ENCODE measurements at places on chromosomes 11 and 22. TPM values are rescaled to one million over a fixed set of nuclear protein-coding genes. Genes with fewer than 3 reads are reported as not detected.

GRCh38 chr22:40594924-40595323, 41.6 kb downstream of the MRTFA start:
- no peak for DNase-seq

GRCh38 chr11:88089134-88089533, 86.1 kb downstream of the RAB38 start:
- DNase-seq = no peak

SLC37A2 gene
- polyA plus RNA-seq = 1.5 TPM

CCDC73 gene
- 0.26 TPM for polyA plus RNA-seq

ZP1 gene
- not detected for polyA plus RNA-seq

DNA sequence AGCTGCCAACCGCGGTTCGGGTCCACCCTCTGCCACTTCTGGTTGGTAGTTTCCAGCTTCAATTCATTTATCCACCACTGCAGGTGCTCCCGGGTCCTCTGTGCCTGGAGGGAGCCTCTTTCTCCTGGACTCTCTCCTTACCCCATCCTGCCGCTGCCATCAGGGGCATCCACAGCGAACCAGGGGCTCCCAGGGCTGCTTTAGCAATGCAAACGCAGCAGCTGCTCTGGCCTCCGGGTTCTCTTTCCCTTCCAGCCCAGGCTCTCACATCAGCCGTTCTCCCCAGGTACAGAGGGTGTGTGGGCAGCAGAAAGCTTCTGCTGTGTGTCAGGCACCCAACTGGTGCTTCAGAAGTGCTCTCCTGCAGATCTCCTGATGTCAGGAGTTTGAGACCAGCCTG, 27.9 kb downstream of the NFAM1 start:
- DNase-seq = no peak

GRCh38 chr11:75084883-75085282, 11.8 kb downstream of the OR2AT4 start:
- DNase-seq = no peak

CSNK2A3 gene
- polyA plus RNA-seq = 2.9 TPM

DNA sequence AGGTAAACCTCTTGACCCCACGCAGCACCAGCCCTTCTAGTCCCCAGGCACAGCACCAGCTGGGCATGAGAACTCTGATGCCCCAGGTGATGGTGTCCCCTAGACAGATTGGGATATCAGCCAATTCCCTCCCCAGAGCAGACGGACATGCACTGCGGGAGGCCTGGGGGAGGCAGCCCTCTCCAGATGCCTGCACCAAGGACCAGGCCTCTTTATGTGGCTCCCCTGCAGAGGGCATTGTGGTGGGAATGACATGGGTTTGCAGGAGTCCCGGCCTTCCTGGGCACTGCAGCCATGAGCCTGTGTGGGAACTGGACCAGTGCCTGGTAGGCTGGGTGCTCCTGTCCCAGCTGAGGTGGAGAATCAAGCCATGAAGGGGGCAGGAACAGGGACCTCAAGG, 25.9 kb downstream of the PPM1F start:
- DNase-seq = no peak

CD3D gene
- 0.25 TPM for polyA plus RNA-seq

DNA sequence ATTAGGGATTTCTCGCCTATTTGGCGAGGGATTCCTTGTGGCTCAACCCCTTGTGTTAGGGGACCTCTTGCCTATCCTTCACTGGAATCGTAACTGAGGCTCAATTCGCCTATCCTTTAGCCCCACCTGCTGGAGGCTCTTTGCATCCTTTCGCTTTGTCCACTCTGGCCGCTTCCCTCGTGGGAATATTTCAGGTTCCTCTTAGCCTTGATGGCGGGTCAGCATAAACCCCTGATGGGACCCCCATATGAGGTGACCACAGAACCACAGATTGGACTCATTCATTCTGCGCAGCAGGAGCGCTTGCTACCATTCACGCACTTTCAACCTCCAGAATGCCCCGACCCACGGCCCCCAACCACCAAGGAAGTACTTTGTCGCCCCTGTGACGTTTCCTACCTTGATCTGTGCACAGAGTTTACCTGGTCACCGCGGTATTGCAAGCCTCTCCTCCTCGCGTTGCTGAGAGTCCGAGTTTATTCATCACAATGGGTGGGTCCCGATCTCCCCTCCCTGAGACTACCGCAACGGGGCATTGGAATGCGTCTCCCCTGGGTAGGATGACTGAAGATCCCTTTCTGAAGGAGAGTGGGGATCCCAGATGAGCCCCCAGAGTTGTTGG, at the start of gene OR52N2:
TSS of gene OR52N2 (plus strand) at position 425 of the 622 bp plus-strand sequence. CDS start 11,412 bp downstream, outside the sequence.
- peak; percentile 52 for DNase-seq

DNA sequence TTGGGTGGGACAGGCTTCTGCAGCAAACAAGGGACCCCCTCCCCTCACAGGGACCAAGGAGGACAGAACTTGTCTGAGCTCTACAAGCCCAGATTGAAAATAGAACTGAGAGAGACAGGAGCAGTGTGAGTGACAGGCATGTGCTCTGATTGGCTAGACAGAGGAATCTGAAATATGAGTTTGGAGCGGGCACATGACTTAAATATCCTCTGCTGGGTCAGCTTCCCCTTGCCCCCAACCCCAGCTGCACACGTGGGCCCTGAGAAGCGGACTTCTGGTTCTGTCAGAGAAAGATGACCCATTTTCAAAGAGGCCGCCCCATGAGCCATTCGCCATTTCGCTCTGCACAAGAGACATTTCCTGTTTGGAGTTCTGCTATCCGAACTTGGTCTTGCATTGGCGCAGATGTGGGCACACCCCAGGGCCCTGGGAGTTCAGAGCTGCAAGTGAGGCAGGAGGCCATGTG, 5.3 kb downstream of the TUBA8 start:
- DNase-seq = no peak

OR5P2 gene
- not detected for polyA plus RNA-seq

F2 gene
- polyA plus RNA-seq = 0.25 TPM

DNA sequence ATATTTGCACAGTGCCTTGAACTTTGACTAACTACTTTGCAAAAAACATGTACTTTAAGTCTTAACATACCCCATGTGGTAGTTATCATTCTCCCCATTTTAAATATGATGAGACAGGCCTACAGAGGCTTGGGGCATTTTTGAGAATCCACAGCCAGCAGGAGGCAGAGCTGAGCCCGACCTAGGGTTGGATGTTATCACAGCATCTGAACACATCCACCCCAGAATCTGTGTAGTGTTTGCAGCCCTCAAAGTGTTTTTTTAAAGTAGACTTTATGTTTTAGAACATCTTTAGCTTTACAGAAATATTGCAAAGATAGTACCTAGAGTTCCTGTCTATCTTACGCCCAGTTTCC, 17.6 kb downstream of the OTOG start:
- DNase-seq = no peak

DNA sequence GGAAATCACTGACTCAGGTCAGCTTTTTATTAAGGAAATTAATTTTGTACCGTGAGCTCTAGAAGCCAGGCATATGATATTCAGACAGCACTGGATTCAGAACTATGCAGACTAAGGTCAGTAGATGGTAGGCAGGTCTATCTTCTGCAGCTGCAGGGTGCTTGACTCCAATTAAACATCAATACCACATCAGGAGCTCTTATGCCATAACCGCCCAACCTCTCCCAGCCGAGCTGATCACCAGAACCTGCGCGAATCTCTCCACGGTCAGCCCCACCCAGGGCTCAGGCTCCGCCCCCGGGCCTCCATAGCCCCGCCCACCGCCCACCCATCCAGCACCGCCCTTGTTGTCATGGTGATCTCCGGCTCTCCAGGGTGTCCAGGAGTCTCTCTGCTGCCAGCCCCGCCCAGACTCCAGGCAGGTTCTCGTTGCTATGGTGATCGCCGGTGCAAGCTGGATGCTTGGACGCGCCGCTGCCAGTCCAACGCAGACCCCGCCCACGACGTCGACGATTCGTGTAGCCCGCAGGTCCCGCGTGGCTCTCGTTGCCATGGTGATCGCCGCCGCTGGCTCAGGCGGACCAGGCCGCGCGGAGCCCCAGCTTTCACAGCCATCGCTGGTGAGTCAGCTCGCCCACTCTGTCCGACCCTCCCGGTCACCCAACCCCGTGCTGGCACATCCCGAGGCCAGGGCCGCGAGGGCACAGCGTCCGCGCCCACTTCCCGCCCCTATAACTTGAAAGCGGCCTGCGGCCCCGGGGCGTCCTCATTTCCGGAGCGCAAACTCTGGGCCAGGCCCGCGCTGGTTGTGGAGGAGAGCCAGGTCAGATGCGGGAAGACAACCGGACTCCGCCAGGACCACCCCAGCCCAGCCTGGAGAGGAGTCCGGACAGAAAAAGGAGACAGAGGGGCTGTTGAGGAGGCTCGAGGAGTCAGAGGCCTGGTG, at the start of gene RAB36:
TSS of gene RAB36 (plus strand) at position 546 of the 946 bp plus-strand sequence. CDS start 1,140 bp downstream, outside the sequence.
- peak; percentile 90 for DNase-seq

KCNE3 gene
- 28.3 TPM for polyA plus RNA-seq

DNA sequence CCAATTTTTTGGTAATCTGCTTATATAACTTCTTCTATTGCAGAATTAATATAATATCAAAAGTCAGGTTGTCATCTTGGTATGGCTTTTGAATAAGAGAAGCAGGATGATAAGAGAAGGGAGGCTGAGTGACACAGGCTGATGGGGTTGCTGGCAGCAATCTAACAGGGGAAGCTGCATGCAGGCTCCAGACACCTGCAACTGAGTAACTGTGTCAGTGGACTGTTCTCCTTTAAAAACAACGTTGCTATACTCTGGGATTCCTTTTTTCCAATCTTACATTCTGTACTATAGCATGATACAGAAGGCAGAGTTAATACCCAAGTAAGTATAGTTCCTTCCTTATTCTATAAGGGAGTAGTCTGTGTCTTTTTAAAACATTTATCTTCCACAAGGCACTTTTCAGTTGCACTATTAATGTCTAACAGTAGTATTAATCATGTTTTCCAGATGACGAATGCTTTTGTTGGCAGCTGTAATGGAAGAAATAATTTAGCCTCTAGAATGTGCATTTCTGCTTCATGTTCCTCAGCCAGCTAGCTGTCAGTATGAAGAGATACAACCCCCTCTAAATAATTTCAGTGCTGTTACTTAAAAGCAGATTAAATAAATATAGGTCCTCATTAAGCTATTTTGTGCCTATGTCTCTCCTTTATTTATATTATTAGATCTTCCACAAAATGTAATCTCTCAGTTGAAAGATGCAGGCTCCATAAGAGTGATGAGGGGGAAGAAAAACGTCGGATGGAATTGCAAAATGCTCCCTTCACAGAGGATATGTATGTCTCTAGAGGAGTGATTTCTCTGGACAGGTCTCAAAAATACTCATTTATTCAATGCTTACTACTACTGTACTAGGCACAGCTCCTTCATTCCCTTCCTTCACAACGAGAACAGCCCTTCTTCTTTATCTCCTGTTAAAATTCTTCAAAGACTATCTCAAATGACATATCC, 50.8 kb downstream of the ATG16L2 start:
- no peak for DNase-seq

RAB3IL1 gene
- polyA plus RNA-seq = 19.8 TPM

- no peak for DNase-seq
These were observed 36.2 kb downstream of the C22orf42 start for GRCh38 chr22:32122899-32123298.

KDM4E gene
- polyA plus RNA-seq = 0.14 TPM

- DNase-seq = no peak
These were observed 70.6 kb upstream of the MPEG1 start for GRCh38 chr11:59283311-59283710.

All from right renal cortex interstitium (tissue), 3 donors.